IPS DF 6.9 (cell line): ENCODE measurements at places on chromosomes 7 and 10.

DNA sequence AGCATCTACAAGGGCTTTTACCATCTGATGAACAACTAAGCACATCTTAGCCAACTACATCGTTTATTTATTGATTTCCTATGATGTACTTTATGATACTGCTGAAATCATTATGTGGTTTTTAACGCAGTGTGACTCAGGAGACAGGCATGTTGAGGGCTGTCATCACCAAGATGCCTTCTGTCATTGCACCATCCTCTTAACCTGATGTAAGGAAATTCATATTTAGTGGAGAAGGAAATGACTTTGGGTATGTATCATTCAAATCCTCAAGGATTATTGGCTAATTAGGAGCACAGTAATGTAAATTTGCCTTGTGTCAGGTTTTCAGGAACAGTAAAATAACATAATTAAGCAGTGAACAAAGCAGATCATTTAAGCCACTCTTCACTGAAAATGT, 138.5 kb upstream of the MGMT start:
- DNase-seq: no peak

- DNase-seq: no peak
Measured at GRCh38 chr7:21448974-21449373, 21.1 kb downstream of the SP4 start.

DNA sequence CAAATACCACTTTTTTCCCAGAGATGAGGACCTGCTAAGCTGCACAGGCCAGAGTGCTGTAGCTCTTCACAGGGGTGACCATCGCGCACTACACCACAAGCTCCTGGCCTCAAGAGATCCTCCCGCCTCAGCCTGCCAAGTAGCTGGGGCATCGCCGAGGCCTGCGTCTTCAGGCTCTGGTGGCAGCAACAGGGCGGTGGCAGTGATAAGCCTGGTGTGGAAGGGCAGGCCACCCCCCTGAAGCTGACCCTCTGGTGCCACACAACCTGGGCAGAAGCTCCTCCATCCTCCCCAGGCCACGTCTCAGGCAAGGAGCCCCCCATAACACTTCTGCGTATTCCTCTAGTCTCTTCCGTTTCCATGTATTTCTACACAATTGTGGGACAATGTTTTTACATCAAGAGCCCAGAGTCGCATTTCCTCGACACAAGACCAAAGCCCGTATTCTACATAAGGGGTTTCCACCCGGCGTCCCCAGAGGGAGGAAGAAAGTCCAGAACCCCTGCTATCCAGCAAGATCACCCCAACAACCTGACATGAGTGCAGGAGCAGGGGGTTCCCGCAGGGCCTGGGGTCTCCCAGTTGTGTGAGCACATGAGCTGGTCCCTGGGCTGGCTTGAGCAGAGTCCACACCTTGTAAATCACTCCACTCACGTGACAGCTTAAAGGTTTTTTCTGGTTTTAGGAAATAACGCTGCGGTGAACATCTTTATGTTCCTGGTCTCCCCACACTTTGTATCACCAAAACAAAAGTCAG, 37.6 kb upstream of the NCAPG2 start:
- no peak for DNase-seq

DNA sequence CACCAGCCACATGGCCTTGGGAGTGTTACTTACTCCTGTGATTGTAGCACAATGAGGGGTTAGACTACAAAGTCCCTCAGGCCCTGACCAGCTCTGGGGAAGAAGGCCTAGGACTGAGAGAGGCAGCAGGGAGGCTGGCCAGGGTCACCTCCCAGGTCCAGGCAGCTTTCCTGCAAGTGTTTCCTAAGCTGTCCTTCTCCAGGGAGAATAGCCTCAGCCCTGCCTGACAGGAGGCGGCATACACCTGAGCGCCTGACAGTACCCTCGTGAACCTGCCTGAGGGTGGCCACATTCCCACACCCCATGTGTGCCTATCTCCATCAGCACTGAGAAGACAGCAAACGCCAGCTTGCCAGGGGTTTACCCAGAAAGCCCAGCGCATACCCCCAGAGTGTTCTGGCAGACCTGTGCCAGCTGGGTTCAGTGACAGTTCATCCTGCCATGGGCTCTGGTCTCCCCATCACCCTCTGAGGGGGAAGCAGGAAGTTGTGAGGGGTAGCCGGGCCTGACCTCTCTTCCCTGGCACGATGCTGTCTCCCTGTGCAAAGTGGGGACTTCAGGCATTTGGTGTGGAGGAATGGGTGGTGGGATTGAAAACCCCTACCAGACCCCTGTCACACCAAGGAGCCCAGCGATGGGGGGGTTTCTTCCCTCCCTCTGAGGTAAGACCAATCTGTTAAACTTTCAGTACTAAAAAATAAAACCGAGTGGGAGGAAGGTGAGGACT, 56.3 kb upstream of the CAMK2B start:
- no peak for DNase-seq

GRCh38 chr10:103519798-103520197, 26.3 kb downstream of the NEURL1 start:
- DNase-seq: no peak

- no peak for DNase-seq
Measured at GRCh38 chr7:52708846-52709245, 326.6 kb upstream of the POM121L12 start.

DNA sequence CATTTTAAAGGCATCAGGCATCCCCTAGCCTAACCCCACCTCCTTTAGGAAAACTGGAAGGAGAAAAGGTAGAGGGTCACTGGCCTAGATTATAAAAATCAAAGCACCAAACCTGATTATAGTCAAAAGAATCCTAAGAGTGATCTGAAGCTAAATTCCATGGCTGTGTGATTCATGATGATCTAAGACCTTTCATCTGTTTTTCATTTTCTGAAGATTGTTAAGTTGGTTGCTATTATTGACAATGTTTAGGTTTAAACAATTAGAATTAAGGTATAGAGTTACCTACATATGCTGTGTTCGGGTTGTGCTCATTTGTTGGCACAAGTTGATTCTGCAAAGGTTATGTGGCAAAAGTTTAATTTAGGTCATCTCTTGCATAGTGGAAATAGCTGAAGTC, 148.7 kb downstream of the BICC1 start:
- no peak for DNase-seq

GRCh38 chr7:36870625-36871354, 146.5 kb upstream of the AOAH start:
- no peak for DNase-seq

DNA sequence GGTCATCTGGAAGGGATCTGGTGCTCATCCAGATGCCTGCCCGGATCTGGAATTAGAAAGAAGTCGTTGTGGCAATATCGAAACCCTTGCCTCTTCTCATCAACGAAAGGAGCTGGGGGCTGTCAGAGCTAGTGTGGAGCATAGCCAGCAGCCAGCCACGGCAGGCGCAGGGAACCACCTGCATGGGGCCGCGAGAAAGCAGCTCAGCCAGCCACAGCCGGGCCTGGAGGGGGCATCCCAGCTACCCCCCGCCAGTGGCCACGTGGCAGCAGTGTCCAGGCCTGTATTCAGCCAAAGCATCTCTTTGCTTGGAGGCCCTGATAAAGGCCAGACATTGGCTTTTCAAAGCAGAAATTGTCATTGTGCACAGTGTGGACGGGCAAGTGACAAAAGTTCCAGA, 19.1 kb downstream of the GPR26 start:
- DNase-seq: no peak

GRCh38 chr7:41715000-41715399, 12.1 kb upstream of the INHBA start:
- no peak for DNase-seq

- no peak for DNase-seq
Measured at GRCh38 chr7:41984888-41985287, 252.1 kb downstream of the GLI3 start.
